HepG2 (cell line): ENCODE measurements at places on chromosomes 1 and 21.

DNA sequence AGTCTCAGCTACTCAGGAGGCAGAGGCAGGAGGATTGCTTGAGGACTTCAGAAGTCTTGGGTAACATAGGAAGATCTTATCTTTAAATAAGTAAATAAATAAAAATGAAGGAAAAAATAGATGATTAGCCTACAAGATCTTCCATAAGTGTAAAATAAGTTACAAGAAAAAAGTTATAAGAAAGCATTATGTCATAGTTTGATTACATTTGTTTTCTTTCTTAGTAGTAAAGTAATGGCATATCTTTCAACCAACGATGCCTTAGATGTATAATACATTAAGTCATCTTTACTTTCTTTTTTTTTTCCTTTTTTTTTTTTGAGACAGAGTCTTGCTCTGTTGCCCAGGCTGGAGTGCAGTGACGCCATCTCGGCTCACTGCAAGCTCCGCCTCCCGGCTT is 46.5 kb downstream of the SNRPE start:
- no peak for DNase-seq

DNA sequence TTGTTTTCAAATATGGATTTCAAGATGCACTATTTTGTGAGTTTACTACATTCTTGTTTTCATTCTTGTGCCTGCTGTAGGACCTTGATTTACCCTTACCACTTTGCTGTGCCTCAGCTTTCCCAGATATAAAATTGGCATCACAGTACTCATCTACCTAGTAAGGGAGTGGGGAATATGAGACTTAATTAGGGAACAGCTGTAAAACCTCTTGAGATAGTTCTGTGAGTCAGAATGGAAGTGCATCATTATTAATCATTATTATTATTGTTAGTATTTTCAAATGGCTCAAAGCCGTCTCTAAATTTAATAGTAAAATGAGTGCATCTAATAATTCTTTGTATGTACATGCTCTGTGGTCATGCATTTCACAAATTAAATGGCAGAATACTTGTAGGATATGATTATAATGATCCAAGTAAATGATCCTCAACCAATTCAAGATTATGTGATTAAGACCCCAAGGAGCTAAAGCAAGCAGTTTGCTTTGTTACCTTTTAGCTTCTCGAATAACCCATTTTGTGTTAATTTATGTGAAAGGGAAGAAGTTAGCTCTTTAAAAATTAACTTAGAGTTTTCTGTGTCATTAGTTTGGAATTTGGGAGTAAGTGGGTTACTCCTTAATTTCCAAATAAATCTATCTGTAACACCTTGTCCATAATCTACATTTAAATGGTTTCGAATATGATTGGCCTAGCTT is 155.4 kb downstream of the NFIA start:
- DNase-seq, result no peak

GRCh38 chr1:176177764-176178163 is 29.3 kb downstream of the COP1 start:
- DNase-seq, result no peak

DNA sequence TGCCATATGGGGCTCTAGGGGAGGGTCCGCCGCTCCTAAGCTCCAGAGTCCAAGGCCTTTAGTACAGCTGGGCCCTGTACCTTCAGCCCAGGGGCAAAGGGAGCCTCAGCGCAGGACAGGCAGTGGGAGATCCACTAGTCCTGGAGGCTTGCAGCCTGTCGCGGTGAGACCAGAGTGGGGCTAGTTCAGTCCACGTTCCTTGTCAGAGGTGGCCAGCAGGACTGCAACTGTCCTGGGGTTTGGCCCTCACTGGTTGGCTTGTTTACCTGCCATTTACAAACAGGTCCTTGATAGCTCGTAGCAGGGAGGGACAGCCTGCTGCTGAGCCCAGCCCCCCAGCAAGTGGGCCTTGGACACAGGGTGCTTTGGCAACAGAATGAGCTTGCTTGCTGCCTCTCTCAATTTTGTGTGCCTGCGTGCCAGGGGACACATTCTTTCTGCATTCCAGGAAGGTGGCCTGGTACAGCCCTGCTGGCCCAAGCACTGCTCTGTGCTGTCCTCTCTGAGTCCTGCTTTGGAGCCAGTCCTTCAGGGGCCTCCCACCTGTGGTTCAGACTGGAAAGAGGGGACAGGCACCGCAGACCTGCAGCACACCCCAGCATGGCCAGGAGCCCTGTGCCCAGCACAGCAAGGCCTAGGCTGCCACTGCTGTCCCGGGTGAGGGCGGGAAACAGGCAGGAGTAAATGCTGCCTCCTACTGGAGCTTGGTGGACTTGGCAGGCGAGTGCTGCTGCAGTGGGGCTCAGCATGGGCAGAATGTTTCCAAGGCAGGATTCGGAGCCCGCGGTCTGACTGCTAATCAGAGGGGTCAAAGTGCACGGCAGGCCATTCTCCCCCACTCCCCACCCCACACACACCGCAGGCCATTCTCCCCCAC is 15.2 kb downstream of the H6PD start:
- DNase-seq, result peak; percentile 79

DNA sequence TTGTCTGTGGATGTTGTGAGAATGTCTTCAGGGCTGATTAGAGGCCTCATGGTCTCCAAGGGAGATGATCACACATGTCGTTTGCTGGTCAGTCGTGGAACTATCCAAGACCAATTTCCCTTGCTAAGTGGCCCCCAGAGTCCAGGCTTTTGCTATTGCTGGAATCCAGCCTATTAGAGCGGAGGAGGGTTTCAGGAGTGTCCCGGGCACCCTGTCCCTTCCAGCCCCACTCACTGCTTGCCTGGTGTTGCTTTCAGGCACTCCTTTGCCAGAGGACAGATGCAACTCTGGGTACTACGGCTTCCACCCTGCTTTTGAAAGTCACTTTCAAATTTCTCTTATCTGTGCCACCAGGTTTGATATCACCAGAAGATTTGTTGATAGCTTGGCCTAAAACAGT is 149.1 kb downstream of the NOS1AP start:
- no peak for DNase-seq

GRCh38 chr1:118266436-118266835 is 81.4 kb upstream of the SPAG17 start:
- no peak for DNase-seq

DNA sequence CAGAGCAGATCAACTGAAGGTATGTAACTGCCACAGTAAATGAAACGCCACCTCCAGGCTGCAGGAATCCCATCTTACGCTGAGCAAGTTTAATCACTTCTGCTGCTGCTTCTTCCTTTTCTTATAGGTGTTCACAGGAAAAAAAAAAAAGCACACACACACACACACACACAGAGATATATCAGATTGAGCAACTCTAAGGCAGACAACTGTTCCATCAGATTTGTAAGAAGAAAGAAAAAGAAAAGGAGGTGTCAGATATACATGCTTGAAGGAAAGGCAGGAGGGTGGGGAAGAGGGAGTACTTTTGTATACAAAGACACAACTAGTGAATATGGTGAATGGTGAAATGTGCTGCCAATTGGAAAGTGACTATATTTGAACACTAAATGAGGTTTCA is 28.6 kb downstream of the DSTYK start:
- no peak for DNase-seq

DNA sequence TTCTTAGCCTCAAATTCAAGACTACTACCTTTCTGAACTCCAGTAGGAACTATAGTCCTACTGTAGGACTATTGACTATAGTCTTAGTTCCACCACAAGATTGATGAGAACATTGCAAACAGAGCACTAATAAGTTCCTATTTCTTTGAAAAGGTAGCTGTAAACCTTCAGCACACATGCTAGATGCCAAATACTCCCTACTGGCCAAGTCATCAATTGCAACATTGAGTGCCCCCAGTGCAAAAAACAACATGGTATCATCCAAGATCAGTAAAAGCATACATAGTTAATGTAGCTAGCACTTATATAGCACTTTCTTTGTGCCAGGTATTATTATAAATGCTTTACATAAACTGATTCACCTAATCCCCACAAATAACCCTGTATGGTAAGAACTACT is 99.8 kb downstream of the MRPL39 start:
- no peak for DNase-seq

- no peak for DNase-seq
Measured at GRCh38 chr1:153542956-153543711, 2.4 kb upstream of the S100A5 start.

GRCh38 chr1:36487906-36488305 is 5.2 kb upstream of the CSF3R start:
- no peak for DNase-seq

DNA sequence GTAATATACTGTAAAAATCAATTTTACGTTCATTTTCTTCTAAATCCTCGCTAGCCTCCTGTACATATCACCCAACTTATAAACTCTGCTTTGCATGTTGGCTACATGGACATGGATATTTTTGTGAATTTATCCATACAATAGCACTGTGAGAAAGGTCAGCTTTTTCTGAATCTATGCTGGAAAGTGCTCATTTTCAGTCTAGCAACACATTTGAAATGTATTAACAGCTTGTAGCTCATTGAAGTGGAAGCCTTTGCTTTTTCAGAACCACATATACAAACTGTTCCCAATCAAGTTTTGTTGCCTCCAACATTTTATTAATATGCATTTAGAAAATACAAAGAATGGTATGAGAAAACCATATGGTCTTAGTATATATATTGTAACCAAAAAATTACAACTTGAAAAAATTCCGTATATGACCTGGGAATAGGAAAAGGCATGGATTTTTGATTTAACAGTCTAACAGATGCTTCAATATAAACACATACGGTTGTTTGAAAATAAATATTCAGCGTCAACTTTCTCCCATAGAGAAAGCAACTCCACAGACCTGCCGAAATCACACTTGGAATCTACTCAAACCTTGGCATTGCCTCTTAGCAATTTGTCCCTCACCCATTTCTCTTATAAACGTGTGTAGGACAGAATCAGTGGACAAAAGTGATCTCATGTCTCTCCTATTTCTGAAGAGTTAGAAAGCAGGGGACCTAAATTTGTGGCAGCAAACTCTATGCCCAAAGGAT is 112.7 kb downstream of the ERG start:
- no peak for DNase-seq

- DNase-seq, result no peak
Measured at GRCh38 chr1:45785583-45785982, 17.8 kb upstream of the MAST2 start.
